ENCODE measurements at places on chromosomes 6 and 20.

DNA sequence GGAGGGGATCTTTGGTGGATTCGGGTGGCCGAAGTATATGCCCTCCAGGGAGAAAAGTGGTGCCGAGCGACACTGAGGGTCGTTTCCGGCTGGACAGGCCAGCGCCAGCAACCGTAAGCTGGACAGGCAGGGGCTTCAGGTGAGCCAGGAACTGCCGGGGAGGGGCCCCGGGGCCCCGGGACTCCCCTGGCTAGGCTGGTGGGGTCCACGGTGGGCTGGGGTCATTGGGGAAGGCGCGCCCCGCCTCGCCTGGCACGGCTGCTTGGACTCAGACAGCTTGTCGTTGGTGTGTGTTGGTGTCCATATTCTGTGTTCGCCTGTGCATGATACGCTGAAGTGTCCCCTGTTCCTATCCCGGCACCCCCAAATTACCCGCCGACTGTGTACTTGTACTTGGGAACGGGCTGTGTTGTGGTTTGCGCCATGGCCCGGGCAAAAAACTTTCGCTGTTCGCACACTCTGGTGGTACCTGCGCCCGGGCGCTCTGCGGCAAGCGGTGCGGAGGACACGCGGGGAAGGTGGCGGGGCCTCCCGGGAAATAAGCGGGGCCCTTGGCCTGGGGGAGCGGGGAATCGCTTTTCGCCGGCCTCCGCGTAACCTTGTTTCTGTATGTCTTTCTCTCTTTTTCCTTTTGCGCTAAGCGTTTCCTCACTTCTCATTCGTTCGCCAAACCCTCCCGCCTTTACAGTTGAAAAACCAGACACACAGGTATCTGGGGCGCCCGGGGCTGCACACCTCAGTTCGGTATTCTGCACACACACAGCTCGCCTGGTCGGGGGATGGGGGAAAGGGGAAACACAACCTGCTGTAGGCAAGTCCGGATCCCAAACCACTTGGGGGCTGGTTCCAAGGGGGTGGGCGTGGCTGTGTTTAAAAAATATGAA lies 3.2 kb downstream of the GNAS start:
- DNase-seq = no peak

DNA sequence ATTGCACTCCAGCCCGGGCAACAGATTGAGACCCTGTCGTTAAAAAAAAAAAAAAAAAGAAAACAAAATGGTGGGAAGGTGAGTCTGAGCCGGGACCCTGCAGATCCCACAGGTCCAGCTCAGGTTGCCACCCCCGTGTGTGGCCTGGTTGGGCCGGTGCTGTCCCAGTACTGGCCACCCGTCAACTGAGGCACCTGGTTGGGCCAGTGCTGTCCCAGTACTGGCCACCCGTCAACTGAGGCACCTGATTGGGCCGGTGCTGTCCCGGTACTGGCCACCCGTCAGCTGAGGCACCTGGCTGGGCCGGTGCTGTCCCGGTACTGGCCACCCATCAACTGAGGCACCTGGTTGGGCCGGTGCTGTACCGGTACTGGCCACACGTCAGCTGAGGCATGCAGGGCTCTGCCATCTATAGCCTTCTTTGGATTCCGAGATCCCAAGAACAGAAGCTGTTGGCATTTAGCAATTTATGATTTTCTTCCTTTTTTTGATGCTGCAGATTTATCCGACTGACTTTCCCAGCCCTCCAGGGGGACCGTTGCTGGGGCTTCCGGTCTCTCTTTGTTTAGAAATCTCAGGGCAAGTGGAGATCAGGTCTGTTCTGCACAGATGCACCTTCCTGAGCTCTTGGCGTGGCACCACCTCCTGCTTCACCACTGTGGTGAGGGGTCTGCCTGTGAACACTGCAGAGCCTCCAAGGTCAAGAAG lies 113.8 kb downstream of the SYCP2 start:
- DNase-seq = no peak

DNA sequence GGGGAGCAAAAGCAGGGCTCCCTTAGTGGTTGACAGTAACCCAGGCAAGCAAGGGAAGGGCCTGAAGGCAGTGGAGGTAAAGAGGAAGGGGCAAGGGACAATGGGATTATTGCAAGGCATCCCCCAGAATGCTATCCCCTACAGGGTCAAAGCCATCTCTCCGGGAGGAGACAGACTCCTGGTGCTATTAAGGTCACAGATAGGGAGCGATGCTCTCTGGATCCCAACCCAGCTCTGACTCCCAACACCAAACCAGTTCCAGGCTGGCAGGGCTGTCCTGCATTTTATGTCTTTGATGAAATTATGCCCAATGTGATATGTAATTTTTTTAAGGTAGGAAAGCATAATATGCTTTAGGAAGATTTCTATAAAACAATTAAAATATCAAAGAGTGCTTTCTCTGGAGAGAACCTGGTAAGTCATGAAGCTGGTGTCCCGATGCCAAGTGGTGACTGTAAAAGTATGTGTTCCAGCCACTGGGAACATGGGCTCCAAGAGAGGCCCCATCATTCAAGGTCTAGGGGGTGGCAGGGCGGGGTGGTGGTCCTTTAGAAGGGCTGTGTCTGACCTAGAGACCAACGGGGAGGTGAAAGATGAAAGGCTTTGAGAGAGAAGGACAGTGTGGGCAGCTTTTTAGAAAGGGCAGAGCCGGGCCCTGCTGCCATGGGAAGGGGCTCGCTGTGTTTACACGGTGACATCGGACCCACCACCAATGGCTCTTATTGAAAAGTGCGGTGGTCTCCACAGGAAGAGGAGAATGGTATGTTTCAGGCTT lies 276.5 kb downstream of the CDC5L start:
- no peak for DNase-seq

GRCh38 chr20:10119336-10119735 lies 84.5 kb downstream of the ANKEF1 start:
- no peak for DNase-seq

DNA sequence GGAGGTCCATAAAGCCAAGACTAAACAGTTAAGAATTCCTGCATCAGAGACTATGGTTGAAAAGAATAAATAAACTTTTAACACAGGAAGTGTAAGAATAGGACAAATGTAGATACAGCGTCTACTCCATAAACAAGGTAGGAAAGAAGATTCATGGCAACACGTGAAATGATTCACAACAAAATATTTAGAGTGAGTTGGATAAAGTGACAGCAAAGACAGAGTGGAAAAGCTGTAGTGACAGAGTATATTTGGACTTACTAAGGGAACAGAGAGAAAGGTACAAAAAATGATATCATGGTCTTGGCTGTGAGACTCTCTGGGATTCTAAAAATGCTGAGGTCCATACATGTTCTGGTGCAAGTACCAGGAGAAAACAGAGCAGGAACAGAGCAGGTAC lies 21.9 kb upstream of the KIAA0408 start:
- no peak for DNase-seq

GRCh38 chr6:67362976-67363375 lies 1272.1 kb upstream of the ADGRB3 start:
- DNase-seq = no peak

DNA sequence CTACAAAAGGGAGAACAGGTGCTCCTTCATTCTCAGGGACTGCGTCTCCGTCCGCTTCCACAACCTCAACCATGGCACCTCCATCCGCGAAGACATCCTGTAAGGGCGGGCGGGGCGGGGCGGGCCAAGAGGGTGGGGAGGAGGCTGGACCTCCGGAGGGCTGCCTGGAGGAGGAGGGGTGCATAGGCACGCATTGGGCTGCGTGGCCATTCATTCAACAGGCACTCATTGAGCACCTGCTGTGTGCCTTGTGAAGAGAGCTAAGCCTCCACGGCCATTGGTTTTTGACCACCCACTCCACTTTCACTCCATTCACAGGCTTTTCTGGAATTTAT lies 435 bp downstream of the ZSWIM3 start:
- DNase-seq = no peak

GRCh38 chr20:21246161-21246560 lies 57.0 kb upstream of the XRN2 start:
- DNase-seq = no peak

GRCh38 chr6:26273673-26274588 lies 91.1 kb upstream of the BTN3A2 start:
- no peak for DNase-seq

DNA sequence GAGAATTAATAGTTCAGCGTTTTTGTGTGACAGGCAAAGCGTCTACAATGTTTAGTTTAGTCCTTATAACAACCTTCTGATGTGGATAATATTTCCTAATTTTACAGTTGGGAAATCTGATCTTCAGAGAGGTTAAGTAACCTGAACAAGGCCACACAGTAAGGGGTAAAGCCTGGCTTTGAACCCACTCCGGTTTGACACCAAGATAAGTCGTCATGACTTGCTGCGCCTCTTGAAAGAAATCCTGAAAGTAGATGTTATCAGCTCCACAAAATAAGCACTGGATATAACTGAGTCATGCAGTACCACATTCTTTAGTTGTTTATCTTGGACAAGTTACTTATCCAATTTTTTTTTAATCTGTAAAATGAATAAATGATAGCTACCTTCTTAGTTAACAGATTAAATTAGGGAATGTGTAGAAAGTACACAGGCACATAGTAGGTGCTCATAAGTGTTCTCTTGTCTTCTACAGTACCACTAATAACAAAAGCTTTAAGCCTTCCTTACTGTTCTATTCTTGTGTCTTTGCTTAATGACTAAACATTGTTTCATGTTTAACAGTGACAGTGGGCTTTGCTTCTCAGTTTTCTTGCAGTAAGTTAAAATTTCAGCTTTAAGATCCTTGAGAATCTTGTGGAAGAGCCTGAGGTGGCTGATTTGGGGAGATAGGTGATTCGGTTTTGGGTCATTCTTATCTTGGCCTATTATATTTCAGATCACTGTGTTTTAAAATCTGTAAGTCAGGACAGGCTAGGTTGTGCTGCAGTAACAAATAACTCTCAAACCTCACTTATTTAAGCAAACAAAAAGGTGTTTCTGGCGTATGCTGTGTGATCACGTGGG lies 2.1 kb downstream of the HIVEP1 start:
- DNase-seq = no peak

GRCh38 chr6:6508643-6509042 lies 79.9 kb upstream of the LY86 start:
- DNase-seq = no peak

DNA sequence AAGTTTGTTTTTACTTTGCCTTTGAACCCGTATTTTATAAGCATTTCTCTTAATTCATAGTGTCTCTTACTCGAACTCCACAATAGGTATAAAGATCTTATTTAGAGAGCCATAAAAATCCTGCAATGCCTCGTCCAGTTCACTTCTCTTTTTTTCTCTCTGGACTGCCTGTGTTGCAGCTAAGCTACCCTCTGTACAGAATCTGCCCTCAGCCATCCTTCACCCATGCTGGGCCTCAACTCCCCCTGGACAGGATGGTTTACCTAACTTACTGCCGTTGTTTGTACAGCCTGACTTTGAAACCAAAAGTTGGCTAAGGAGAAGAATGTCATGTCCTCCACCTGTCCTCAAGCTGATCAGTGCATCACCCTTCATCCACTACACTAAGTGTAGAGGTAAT lies 10.4 kb downstream of the QRSL1 start:
- DNase-seq = no peak

GRCh38 chr6:167027772-167028171 lies 28.6 kb downstream of the CEP43 start:
- no peak for DNase-seq

GRCh38 chr20:13443690-13444089 lies 195.0 kb downstream of the TASP1 start:
- no peak for DNase-seq

- no peak for DNase-seq
Observed at GRCh38 chr6:6699741-6700367, 111.3 kb downstream of the LY86 start.

DNA sequence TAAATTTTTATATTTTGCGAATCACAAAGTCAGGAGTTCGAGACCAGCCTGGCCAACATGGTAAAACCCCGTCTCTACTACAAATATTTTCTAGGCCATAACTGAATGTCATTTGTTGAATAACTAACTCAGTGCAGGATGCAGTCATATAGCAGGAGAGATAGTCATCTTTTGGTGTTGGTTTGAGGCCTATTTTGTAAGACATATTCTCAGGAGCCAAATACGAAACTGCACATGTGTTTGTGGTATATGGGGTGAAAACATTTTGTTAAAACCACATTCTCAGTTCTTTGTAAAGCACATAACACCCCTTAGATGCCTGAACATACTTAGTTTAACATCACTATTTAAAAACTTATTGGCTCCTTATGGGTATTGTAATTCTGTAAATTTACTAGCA lies 4.7 kb upstream of the ENPP5 start:
- DNase-seq = no peak

GRCh38 chr20:11001764-11002540 lies 328.2 kb upstream of the JAG1 start:
- no peak for DNase-seq

DNA sequence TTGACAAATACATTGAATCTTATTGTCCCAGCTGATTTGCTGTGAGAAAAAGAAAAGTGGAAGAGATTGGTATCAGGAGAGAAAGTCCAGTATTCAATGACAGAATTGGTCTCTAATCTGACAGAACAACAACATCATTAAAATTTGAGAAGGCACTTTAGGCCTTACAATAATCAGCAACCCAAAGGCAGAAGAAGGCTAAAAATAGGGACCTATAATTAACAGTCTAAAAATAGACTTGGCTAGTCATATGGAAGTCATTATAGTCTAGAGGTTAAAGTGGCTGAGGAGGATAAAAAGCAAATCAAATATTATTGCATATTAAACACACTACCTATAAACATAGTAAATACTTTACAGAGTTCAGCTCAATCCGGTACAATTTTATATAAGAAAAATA lies 393.6 kb upstream of the JAG1 start:
- no peak for DNase-seq

DNA sequence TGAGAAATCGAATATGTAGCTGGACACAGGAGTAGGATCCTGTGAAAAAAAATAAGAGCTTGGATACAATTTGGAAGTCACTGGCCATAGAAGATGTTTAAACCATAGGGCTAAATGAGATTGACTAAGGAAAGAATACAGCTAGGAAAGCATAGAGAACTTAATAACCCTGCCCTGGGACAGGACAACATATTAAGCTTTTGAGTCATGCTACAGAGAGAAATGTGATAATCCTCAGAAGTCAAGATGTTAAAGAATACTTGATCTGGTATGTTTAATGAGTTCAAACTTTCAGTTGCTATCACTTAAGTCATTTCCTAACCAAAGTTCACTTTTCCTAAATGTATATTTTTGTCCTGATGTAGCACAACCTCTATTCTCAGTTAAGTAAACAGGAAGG lies 154.6 kb upstream of the TSHZ2 start:
- no peak for DNase-seq

DNA sequence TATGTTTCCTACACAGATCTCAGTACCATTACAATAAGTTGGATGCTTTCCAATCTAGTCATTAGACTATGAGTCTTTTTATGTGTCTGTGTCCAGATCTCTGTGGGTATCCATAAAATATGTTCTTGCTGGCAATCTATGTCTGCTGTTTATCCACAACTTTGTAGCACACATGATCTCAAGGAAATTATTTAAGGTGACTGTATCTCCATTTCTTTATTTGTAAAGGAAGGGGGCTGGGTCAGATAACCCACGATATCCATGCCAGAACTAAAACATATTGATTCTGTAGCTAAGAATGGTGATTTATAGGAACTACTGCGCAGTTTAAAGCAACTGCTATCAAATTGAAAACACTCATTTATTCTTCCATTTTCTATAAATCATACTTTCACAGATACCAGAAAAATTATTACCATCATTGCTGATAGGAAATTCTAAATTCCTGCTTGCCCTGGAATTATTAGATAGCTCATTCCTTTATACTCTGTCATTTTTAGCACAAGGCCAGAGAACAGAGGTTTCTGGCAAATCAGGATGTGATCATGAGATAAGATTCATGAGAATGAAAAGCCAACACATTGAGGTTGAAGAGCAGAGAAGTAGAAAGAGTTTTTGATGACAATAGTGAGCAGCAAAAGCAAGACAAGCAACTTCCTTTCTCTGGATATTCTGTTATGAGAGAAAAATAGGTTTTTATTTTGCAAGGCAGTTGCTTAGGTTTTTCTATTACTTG lies 851.4 kb upstream of the CITED2 start:
- no peak for DNase-seq
